ENCODE measurements at places on chromosomes 7 and 10.

- DNase-seq = no peak
Observed at GRCh38 chr7:116024826-116025809, 5.4 kb downstream of the TFEC start.

DNA sequence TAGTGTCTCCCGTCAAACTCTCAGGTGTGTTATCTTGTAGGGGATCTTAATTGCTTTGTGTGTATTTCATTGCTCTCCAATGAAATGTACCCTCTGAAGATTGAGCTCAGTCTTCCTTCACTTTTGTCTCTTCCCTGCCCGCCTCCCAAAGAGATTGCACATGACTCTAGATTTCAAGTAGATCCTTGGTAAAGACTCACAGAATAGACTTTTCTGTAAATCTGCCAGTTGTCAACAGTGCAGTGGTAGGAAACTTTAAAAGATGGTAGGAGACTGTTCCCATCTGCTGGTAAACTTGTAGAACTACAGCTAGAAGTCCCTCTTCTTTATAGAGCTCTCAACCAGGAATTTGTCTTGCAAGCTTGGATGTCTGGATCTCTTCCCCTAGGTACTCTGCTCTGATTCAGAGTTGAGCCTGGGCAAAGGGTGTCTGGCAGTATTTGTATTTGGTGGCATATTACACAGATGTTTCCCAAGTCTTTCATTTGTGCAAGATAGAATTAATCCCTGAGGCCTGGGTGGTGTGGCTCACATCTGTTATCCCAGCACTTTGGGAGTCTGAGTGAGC, 9.6 kb downstream of the CCL26 start:
- DNase-seq = no peak

DNA sequence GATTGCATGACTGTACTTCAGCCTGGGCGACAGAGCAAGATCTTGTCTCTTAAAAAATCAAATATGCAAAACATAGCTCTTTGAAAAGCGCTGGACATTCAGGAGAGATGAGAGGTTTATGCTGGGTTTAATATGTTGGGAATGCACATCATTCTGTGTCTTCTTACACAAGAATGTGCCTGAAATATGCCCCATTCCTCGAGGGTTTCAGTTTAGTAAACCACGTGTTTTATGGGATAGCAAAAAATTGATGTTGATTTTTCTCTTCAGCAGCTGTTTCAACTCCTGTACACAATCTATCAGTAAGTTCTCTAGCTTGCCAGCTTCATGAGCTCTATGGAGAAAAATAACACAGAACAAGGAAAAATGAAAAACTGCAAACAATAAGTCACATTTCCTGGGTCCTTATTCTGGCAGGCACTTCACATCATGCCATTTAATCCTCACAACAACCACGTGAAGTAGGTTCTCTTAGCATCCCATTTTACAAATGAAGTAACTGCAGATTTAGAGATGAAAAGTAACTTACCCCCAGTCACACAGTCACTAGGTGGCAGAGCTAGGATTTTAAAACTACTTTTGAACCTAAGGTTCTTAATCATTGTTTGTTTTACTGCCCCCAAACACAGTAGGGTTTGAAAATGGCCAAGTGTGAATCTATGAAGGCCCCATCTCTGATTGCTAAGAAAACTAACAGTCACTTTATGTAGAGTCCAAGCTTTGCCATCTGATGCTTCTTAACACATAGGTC, 423.6 kb downstream of the PHTF2 start:
- DNase-seq = no peak

- DNase-seq = no peak
Observed at GRCh38 chr7:44771358-44771757, 22.7 kb downstream of the ZMIZ2 start.

DNA sequence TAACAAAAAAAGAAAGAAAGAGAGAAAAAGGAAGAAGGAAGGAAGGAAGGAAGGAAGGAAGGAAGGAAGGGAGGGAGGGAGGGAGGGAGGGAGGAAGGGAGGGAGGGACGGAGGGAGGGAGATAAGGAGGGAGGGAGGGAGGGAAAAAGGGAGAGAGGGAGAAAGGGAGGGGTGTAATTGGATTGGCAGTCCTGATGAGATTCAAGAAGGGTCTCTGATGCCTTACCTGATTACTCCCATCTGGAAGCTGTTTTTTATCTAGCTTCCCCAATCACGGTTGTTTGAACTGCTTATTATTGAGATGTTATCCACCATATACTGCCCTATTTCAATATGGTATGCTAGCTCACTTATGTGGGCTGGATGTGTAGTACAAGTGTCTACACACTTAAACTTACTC, 27.3 kb downstream of the GNG11 start:
- no peak for DNase-seq

DNA sequence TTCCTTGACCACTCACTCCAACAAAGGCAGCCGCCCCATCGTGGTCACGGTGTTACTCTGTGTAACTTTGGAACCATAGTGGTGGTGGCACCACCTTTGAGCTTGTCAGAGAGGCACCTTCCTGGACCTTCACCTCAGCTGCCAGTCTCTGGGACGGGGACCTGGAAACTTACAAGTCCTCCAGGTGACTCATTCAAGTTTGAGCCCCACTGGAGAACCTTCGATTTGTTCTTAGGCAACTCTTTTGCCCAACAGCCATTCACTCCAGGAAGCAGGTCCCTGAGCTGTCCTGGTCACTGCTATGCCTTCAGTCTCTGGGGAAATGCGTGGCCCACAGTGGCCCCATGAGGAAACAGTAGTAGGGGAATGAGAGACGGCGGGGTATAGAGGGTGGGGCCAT, 17.2 kb downstream of the STX1A start:
- no peak for DNase-seq

GRCh38 chr7:157930441-157930840, 593.6 kb downstream of the DNAJB6 start:
- DNase-seq = no peak

DNA sequence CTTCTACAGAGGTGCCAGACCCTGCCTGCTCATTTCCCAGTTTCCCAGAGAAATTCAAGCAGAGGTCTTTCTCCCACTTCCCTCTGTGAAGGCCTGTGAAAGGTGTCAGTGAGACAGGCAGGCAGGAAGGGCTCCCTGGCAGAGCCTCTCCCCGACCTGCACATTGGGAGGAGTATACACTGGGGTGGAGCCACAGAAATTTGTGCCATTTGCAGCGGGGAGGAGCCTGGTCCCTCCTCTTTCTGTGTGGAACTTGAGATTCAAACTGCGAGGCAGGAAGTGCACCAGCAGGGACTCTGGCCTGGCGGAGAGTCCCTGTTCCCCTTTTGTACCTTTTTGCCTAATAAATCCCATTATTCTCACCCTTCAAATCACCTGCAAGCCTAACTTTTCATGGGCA, 54.6 kb upstream of the OPN4 start:
- DNase-seq = no peak

DNA sequence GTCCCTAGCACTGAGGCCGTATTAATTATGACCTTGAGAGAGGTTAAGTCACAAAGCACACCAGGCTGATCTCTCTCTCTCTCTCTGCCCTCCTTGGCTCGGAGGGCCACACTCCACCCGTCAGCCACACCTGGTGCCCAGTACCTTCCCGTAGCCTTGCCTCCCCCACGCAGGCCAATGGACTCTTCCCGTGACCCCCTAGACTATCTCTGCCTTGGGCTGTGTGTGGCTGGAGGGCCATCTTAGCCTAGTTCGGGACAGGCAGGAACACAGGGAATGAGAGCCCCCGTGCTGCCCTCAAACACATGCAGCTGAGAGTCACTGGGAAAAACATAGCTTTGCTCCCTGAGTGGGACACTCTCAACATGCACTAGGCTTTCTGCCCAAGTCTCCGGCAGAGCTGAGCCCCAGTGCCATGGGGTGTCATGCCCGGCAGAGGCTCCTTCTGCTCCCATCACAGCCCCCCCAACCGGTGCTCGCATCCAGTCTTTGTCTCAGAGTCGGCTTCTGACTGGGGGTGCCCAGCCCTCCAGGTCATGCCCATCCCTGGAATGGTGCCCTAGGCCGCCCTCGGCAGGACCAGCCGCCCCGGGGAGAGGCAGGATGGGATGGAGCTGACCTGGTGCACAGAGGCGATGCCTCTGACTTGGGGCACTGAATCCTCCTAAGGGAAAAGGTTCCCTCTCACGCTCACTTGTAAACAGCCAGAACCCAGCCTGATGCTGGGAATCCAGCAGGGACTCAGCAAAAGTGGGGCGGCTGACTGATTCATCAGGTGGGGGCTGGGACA, 63.0 kb downstream of the TCERG1L start:
- DNase-seq = no peak

GRCh38 chr7:36611703-36612102, 112.6 kb downstream of the AOAH start:
- no peak for DNase-seq

DNA sequence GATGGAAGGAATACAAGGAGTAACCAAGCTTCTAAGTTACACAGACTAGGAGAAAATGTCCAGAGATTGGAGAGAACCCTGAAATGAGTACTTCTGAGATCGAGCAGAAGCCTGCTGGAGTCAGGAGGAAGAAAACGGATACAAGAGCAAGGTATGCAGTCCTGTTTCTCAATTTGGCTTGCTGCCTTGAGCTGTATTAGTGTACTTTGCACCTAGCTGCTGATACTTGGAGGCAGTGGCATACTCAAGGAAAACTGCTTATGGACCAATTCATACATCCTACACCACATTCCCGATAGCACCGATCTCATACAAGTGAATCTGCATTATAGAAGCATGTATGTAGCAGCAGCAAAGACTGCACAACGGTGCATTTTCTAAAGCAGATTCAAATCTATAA, 14.4 kb downstream of the PIP4K2A start:
- no peak for DNase-seq

GRCh38 chr7:142833174-142834048, 21.5 kb upstream of the EPHB6 start:
- DNase-seq = no peak

GRCh38 chr10:101054351-101054750, 7.4 kb upstream of the KAZALD1 start:
- no peak for DNase-seq

DNA sequence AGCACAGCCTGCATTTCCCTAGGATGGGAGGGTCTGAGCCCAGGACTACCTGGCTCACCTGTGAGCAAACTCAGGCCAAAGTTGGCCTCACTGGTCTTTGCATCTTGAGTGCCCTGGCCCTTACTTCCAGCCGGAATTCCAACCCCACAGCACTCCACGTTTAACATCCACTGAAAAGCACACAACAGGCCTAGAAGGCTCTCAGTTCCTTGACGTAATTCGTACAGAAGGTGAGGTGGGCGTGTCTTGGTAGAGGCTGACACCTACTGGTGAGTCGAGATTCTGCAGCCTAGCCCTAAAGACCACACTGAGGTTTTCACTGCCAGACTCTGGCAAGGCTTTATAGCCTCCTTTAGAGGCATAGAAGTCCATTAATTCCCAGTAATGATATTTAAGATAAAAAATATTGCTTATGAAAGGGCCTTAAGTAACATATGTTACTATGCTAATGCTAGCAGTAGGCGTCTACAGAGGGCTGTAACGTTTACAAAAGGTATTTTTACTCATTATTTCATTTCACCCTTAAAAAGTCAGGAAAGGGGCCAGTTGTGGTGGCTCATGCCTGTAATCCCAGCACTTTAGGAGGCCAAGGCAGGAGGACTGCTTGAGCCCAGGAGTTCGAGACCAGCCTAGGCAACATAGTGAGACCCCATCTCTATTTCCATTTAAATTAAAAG, 95.8 kb downstream of the HIP1 start:
- DNase-seq = no peak

- DNase-seq = no peak
Observed at GRCh38 chr7:14739168-14739840, 163.2 kb downstream of the DGKB start.

DNA sequence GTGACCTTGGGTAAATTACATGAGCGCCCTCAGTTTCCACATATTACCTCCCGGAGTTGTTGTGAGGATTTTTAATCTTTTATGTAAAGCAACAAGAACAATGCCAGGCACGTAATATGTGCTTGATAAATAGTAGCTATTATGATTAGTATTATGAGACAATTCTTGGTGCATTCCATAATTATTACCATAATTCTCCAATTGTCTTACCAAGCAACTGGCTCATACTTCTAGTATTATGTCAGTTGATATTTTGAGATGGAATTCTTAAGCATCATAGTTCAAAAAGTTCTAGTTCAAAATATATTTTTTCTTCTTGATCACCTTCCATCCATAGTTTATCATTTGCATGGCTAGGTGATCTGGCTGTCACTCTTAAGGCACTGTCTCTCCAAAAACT, 259.0 kb downstream of the BBS9 start:
- no peak for DNase-seq

DNA sequence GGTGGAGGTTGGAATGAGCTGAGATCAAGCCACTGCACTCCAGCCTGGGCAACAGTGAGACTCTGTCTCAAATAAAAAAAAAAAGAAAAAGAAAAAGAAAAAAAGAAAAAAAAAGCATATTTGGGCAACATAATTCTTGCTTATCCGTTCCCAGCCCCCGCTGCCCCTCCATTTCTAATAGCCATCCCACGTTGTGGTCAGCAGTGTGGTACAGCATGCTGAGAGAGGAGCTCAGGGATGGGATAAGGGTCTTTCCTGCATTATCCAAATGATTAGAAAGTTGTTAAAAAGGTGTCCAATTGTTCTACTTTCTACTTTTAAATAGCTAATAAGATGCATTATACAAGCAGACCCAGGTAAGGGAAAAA, 104.9 kb upstream of the ZNF92 start:
- DNase-seq = no peak

- no peak for DNase-seq
Observed at GRCh38 chr7:7761340-7761973, 43.0 kb upstream of the RPA3 start.

DNA sequence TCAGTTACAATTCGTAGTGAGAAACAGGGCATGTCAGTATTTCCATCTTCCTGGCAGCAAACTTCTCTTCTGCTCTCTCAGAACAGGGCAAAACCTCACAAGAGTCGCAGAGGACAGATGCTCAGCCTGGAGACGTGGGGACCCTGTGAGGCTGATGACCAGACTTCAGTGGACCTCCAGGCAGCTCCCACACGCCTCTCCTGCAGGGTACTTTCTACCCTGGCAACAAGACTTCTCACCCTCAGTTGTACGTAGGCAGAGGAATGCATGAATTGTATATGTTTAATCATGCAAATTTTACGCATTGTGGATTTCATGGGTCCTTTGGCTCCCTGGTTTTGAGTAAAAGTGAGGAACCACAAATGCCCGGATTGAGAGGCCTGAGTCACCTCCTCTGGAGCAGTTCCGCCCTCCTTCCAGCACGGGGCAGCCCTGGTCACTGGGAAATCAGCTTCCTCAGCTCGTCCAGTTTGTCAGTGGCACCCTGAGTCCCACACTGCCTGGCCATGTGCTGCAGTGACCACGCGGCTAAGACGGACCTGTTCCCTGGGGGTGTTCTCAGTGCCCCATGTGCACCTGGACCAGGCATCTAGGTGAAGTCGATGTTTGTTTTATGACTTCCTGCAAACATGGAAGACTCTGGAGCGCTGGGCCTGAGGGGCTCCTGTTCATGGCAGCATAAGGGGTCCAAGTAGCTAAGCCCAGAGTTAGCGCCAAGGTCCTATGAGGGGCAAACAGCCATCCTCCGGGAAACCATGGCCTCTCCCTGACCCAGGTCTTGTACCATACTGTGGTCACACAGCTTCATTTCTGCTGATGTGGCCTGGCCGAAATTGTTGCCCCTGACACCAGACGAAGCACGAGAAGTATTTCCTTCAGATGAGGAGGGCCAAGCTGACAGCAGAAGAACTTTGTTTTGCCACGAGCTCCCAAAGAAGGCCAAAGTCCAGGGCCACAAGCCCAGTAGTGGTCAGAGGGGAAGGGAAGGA, 165.1 kb downstream of the TNS3 start:
- peak; percentile 40 for DNase-seq

- DNase-seq = no peak
Observed at GRCh38 chr10:89632824-89633223, 12.2 kb downstream of the PANK1 start.
